PC-3 (cell line): ENCODE measurements at places on chromosomes 7 and 10. TPM values are rescaled to one million over a fixed set of nuclear protein-coding genes. Genes with fewer than 3 reads are reported as not detected.

Gene PRR15
- 23.4 and 26.6 TPM in 2 replicates for total RNA-seq

GRCh38 chr7:133298080-133298479, 45.2 kb downstream of the EXOC4 start:
- no peak for DNase-seq

- peak; percentile 44 for DNase-seq
Observed at GRCh38 chr10:17872191-17873091, 63.3 kb downstream of the MRC1 start.

Gene CD36
- not detected in 2 replicates for total RNA-seq

Gene SAP25
- 0.22 and 0.52 TPM in 2 replicates for total RNA-seq

DNA sequence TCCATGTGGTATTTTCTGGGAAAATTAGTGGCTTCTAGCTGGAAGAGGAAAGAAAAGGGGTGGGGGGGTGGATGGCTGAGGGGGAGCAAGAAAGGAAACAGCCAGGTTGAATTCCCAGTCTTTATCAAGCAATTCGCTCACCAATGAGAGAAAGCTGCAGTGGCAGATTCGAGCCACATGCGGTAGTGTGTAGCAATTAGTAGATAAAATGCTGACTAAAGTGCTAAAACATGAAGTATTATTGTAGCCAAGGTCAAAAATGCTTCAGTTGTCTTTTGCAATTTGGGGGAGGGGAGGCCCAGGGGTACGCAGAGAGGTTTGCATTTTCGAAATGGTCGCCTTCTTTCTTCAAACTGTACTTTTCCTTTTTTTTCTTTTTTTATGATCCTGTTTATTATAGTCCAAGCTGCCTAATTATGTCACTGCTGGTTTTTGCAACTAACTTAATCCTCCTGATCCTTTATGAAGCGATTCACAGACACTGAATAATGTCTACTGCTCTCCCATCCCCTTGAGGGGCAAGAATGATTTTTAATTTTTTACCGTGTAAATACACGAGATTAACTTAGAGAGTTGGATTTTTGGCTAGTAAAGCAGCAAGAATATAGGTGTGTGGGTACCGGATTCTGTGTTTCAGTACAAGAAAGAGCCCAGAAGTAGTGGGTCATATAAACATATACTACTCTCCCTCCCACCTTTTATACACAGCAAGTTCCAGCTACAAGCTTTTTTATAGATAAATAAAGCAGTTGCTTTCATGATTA, 3.6 kb upstream of the ARID5B start:
- peak; percentile 64 for DNase-seq

- DNase-seq, result no peak
Observed at GRCh38 chr10:104642658-104643302, 1.7 kb downstream of the SORCS3 start.

Gene DRGX
- total RNA-seq, result 0.12 and 0.33 TPM in 2 replicates

Gene PPP1R3C
- 0.17 TPM in 1 of 2 replicates, not detected in the other for total RNA-seq
